ENCODE measurements at places on chromosomes 7 and 10.

DNA sequence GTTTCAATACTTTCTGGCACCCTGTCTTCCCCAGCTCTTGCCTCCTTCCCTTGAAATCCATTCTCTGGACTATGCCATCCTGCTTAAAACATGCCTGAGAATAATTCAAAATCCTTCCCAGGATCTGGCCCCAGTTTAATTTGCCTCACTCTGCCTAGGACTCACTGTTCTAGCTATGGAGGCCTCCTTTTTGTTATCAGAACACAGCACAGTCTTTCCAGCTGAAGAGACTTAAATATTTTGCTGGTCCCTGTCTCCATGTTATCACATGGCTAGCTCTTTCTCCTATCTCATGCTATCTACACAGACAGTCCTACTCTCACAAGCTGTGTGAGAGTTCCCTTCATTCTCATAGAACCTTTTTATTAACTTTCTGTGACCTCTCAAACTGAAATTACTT is 194.8 kb downstream of the RNLS start:
- DNase-seq, result no peak

DNA sequence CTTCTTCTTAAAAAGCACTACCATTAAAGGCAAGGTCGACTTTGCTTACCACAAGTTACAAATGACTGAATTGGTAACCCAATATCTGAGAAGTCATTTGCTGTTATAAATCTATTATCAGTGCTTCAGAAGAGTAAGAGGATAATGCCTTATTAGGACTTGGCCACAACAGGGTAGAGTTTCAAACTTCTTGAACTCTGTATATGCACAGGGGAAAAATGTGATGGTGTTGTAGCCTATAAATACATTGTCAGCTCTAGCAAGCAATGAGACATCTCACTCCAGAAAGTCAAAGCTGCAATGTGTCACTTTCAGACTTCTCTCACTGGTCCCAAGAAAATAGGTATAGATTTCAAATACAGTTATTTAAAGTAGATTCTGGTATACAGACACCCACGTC is 9.3 kb downstream of the TFEC start:
- DNase-seq, result no peak

DNA sequence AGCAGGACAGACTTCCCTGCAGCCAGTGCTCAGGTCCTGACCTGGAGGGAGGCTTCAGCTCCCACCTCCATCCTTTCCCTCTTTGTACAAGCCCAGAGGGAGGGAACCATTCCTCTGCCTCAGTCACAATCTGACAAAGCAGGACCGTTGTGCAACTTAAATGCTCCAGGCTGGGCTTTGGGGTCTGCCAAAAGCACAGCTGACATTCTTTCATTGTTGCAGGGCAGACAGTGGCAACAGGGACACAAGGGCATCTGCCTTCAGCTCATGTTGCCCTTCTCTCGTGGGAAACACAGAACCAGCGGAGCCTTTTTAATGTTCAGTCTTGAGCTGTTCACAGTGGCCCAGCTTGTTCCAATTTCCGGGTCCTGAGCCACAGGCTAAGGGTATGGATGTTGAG is 155.7 kb upstream of the TNS3 start:
- no peak for DNase-seq

DNA sequence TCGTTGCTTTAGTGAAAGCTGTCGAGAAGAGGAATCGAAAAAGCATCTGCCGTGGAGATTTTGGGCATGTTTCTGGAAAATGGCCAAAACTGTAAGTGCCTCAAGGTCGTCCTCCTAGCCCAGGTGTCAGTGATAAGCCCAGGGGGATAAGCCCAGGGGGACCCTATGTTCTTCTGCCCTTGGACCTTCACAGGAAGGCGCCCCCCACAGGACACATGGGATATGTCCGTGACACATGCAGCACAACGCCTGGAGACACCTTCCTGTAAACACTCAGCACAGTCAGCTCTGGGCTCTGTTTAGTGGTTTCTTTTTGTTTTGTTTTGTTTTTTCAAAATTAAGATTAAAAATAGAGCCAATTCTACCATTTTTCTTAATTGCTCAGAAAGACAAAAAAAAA is 272.7 kb downstream of the KLF6 start:
- DNase-seq, result no peak

- no peak for DNase-seq
These were observed 15.4 kb upstream of the TMEM243 start for GRCh38 chr7:87234949-87235348.

- no peak for DNase-seq
These were observed 899.4 kb downstream of the CNTNAP2 start for GRCh38 chr7:147015999-147016398.

- no peak for DNase-seq
These were observed 167.8 kb downstream of the CDCA7L start for GRCh38 chr7:21777921-21778320.

DNA sequence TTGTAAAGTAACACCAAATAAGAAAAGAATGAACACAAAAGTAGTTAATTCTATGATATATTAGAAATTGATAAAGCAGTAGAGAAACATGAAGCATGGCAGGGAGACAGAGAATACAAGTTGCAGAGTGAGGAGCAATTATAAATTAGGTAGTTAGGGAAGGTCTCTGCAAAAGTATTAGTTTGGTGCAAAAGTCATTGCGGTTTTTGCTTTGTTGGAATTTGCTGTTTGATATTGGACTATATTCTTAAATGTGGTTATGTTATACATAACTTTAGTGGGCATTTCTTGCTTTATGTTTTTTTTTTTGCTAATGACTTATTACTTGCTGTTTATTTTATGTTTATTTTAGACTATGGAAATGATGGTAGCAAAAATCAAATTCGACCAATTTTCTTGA is 402.2 kb downstream of the SFMBT2 start:
- no peak for DNase-seq

DNA sequence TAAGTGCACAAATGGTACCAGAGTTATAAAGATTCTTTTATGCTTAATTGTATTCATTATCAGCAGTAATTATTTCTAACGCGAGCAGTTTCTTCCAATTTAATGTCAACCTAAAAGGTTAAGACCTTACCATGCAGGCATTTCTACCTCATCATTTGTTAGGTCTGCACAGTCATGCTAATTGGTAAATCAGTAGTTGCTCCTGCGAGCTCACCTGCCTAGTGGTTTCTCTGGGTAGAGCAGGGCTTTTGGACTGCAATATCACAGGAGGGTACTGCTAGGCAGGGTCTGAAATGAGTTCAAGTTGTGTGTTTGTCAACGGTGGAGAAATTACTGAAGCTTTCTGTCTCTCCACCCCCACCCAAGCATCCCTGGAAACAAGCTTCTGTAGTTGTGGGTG is 558.5 kb upstream of the MGMT start:
- DNase-seq, result no peak

DNA sequence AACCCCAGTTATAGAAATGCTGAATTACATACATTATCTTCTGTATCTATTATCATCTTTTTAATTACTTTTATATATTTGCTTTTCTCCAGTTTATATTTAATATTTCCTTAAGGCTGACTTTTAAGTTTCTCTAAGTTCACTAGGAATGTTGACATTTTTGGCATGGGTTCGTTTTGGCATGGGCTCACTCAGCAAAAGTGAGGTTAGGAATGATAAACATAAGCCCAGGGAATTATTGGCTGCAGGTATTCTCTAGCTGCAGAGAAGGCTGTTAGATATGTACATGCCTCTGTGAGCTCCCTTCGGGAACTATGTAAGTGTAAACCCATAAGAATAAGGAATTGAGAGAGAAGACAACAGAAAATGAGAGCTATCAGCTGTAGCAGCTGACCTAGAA is 63.6 kb upstream of the RAB18 start:
- no peak for DNase-seq

- DNase-seq, result no peak
These were observed 68.3 kb downstream of the PWWP2B start for GRCh38 chr10:132465193-132465888.

DNA sequence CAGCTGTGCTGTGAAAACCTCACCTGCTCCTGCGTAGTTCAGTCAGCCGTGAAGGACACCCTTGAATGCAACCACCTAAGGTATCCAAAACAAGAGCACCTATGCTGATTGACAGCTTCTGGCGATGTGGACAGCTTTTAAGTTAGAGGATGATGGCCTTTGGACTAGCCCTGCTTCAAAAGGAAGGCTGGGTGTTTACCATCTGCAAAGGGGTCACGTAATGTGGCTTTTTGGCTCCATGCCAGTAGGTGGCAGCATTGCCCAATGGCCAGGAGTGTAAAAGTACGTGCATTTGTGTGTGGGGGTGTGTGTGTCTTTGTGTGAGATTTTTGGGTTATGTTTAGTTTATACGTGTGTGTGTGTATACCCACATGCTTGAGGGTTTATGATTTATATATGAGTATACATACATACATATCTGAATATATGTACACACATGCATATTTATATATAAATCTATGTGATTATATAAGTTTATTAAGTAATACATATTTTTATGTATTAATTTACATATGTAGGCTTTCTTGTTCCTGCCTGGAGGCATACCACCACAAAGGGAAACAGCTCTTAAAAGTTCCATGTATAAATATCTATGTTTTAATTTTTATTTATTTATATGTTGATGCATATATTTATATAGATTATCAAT is 236.3 kb upstream of the ANKRD30A start:
- no peak for DNase-seq

GRCh38 chr10:78337646-78338391 is 304.2 kb downstream of the RPS24 start:
- no peak for DNase-seq

- no peak for DNase-seq
These were observed 132.0 kb downstream of the PRKAG2 start for GRCh38 chr7:151744656-151745638.

DNA sequence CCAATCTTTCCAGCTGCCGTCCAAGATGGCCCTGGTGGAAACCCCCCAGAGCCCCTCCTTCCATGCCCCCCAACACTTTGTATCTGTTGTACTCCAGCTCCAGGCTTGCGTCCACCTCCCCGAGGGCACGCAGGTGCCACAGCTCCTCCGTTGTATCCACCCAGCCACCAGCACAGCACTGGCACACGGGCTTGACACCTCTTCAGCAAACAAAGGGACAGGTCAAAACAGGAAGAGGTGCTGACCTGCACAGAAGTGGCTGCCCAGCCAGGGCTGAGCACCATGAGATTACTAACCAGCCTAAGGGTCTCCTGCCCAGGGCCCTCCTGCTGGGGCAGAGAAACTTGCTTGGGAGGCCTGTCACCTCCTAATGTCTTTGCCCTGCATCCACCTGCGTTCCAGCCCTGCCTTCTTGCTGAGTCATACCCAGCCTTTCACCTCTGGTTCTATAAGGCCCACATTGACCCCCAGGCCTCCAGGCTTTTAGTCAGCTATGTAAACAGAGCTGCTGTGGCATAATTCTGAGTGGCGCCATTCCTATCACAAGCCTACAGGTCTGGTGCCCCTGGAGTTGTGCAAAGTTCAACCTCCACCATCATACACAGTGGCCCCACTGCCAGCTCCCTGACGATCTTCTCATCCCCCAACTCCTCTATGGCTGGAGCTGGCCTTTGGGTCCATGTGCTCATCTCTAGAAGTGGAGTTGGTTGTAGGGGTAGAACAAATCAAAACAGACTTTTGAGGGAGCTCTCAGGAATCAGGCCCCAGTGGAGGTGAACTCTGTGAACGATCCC is 20.9 kb downstream of the SLC29A3 start:
- no peak for DNase-seq

DNA sequence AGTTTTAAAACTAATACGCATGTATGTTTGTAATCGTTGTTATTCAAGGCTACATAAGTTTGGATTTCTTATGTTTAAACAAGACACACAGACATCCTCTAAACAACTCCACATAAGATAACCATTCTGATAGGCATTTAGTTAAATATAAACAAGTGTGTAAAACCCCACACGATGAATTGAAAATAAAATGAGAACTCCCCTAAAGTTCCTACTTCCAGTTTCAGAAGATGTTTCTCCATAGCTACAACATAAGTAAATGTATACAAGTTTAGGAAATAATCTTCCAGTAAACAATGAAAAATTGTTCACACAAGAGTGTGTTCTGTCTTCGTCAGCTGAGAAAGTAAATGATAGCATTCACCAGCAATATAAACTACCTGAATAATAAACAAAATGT is 246.8 kb downstream of the RNLS start:
- DNase-seq, result no peak

GRCh38 chr7:107999779-108000560 is 3.0 kb downstream of the LAMB1 start:
- DNase-seq, result no peak

DNA sequence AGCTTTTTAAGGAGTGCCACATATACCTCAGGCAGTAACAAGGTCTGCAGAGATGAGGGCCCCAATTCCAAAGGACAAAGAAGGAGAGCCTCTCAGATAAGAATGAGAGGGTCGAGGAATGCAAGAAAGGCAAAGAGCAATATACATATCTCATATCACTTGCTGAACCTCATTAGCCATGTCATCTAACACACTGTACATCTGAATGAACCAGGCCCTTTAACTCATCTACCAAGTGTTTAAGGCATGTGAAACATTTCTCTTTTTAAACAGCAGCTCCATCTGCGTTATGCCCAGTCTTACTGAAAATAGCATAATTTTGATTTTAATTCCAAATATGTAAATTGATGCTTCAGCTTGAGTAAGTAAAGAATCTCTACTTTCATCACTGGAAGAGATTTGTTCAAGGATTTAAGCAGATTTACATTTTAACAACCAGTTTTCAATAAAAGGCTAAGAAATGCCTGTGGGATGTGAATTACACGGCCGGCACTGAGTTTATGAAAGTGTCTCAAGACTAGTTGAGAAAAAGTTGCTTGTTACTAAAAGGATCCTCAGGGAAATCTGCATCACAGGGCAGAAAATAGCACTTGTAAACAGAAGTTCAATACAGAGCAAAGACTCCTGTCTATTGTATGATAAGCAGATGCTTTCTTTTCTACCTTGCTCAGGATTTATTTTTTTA is 123.8 kb upstream of the SLC26A5 start:
- DNase-seq, result no peak

DNA sequence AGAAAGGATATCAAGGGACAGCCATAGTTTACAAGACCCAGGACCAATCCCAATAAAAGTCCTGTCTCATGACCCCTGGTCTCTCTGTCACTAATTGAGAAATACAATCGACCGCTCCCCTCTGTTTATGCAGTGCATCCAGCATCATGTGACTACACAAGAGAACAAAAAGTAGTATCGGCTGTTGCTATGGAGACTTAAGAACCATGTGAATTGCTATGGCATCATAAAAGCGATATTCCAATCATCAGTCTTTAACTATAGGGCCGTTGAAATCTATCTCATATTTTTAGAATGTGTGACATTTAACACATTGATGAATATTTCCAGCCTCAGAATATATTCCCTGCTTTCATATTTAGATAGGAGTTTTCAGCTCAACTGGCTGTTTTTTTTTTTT is 139.3 kb downstream of the FRMD4A start:
- no peak for DNase-seq

DNA sequence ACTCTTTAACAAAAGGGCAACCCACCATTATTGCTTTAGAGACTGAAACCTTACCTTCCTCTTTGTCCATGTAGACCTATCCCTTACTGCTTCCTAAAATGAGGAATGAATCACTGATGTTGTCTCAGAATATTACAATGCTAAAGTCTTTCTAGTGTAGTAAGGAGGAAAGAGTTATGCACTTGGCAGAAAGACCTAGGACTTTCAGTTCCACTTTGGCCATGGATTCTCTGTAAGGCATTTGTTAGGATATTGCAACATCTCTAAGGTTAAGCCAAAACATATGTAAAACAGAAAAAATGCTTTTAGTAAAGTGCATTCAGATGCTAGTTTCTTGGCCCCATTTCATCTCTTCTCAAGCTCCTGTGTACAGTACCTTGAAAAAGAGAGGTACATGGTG is 230.9 kb downstream of the PARD3 start:
- no peak for DNase-seq

- DNase-seq, result no peak
These were observed 222.2 kb downstream of the NEBL start for GRCh38 chr10:20674926-20675325.

- DNase-seq, result no peak
These were observed 396 bp downstream of the GRM8 start for GRCh38 chr7:127252377-127252713.

Measured in activated naive CD4-positive, alpha-beta T cell (primary cell).